ENCODE measurements at places on chromosomes 13 and 19.
A peak's percentile ranks its signal among the peaks of the same experiment; 100 is the strongest.

DNA sequence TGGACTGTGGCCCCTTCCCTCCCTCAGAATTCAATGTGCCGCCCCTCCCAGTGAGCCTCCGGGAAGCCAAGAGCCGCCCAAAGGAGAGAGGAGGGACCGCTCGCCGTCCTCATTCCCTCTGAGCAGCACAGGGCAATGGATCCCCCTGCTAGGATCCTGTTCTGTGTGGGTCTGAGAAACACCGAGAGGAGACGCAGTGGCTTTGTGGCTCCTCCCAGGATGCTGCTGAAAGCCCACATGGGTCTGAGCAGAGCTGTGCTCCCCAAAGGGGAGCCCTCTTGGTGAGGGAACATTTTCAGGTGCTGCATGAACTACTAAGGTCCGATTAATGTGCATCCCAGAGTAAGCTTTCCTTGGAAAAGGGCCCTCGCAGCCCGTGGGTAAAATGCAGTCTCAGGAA, 30.4 kb downstream of the DHRS12 start:
- DNase-seq = no peak

DNA sequence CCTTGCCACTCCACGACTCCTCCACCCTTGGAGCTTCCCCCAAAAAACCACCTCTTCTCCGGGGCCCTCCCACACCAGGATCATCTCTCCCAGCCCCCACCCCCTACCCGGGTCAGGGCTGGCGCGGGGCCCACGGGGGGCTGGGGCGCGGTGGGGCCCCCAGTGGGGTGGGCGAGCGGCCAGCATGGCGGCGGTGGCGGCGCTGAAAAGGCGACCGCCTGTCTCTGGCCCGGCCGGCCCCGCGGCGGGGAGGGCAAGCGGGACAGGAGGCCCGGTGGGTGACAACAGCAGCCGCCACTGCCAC, 850 bp downstream of the DYRK1B start:
- no peak for DNase-seq

GRCh38 chr19:31532034-31532433, 182.8 kb upstream of the TSHZ3 start:
- DNase-seq = no peak

DNA sequence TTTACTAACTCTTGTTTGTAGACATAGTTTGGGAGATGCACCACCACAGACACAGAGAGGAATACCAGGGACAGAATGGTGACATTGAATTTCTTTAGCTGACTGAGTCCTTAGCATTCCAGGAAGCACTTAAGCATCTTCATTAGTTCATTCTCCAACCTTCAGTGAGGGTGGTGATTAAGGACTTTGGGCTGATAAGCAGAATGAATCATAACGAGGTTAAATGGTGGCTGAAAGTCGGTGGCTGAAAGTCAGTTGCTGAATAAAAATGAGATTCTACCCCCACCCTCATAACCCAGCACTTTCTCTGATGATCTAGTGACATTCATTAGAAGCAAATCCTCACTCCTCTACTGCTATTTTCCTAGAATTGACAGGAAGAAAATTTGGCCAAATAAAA, 10.6 kb downstream of the PCDH8 start:
- no peak for DNase-seq

GRCh38 chr13:41821238-41821594, 139.7 kb downstream of the VWA8 start:
- no peak for DNase-seq

GRCh38 chr13:21060338-21061028, 903 bp downstream of the LATS2 start:
- DNase-seq = no peak

DNA sequence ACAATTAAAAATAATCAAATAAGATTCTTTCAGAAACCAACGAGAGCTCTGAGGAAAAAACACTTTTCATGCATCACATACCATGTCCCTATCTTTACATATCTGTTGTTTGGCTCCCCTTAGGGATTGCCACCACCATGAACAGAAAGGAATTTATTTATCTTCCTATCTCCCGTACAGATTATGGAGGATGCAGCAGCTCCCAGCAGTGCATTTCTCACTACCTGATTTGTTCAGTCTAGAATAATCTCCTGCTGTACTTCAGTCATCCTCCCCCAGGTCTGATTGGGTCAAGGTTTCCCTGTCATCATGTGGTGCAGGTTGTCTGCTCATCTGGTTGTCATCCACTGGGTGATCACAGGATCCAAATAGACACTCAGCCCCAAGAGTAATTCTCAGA, 451.3 kb downstream of the OXGR1 start:
- no peak for DNase-seq

DNA sequence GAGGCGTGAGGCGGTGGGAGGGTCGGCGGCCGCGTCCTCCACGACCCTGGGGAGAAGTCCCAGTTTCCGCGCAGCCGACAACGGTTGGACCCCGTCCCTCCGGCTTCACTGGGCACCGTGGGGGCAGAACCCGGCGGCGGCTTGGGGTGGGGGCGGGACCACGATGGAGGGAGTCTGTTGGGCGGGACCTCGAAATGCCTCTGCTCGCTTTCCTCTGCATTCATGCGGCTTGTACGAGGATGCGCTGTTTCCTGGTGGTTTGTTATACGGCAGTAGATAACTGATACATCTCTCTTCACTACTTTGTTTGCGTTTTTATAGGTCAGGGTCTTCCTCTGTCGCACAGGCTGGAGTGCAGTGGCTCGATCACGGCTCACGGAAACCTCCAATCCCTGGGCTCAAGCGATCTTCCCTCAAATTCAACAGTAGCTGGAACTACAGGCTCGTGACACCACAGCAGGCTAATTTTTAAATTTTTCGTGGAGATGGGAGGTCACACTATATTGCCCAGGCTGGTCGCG, 24.6 kb upstream of the ZNF846 start:
- peak; percentile 35 for DNase-seq

GRCh38 chr13:112634102-112634501, 46.1 kb upstream of the TUBGCP3 start:
- no peak for DNase-seq

DNA sequence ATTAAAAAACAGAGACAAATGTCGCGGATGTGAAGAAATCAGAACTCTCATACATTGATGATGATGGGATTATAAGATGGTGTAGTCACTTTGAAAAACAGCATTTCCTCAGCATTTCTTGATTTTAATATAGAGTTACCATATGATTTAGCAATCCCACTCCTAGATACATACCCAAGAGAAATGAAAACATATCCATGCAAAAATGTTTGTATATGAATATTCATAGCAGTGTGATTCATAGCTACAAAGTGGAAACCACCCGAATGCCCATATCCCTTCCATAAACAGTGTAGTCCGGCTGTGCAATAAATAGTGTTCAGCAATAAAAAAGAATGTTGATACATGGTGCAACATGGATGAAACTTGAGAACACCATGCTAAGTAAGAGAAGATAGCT, 44.6 kb downstream of the DPY19L3 start:
- no peak for DNase-seq

- DNase-seq = no peak
Observed at GRCh38 chr19:39736088-39736487, 1.7 kb downstream of the CLC start.

GRCh38 chr19:48968813-48969218, 3.7 kb downstream of the FTL start:
- no peak for DNase-seq

- DNase-seq = peak; percentile 97
Observed at GRCh38 chr19:35740423-35741202, 1.6 kb downstream of the IGFLR1 start.

GRCh38 chr13:34502011-34502410, 440.1 kb upstream of the NBEA start:
- no peak for DNase-seq

- no peak for DNase-seq
Observed at GRCh38 chr13:31923134-31923763, 108.3 kb upstream of the FRY start.

GRCh38 chr13:36885901-36886300, 34.1 kb downstream of the SMAD9 start:
- DNase-seq = no peak

GRCh38 chr19:11375143-11375948, 880 bp downstream of the SWSAP1 start:
- DNase-seq = peak; percentile 60

DNA sequence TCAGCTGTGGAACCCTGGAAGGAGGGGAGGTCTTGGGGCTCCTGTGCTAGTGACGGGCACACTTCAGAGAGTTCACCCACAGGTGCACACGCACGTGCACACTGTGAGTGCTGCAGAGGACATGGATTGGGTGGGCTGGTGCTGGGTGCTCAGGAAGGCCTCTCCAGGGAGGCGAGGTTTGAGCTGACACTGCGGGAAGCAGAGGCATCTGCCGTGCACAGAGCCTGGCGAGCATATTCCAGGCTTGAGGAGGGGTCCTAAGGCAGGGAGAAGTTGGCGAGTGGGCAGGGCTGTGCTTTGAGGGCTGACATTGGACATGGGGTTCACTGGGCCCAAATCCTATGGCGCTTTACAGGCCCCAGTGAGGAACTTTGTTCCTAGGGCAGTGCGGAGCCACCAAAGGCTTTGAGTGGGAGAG, 25.6 kb downstream of the CCDC8 start:
- DNase-seq = no peak

GRCh38 chr19:10555610-10555973, 10.2 kb downstream of the KRI1 start:
- no peak for DNase-seq

DNA sequence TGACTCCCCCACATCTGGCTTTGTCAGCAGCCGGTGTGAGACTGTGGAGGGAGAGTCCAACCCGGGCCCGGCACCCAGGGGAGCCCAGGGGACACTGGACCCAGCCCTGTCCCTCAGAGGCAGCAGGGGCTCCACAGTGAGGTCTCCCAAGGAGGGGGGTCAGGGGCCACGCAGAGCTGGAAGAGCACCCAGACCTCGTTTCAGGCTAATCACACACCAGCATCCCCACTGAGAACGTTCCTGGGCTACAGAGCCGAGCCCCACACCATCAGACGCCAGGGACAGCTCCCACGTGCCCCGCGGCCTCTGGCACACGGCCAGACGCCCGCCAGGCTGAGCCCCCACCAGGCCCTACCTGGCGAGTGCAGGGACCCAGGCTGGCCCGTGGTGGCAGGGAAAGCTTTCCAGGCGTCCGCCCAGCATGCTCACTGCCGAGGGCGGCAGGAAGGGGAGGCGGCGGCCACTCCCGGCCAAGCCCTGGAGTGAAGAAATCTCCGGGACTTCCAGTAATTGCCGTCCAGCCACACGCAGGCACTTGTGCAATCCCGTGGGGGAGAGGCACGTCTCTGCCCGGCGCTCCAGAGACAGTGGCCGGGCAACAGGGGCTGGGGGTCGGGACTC, 19.2 kb downstream of the SBNO2 start:
- no peak for DNase-seq

- DNase-seq = no peak
Observed at GRCh38 chr13:96071504-96071903, 18.3 kb upstream of the UGGT2 start.

- DNase-seq = no peak
Observed at GRCh38 chr13:90276216-90276615, 1071.3 kb upstream of the MIR17HG start.

- no peak for DNase-seq
Observed at GRCh38 chr13:22095794-22096193, 424.9 kb downstream of the FGF9 start.

GRCh38 chr19:1859331-1859781, 4.0 kb downstream of the KLF16 start:
- DNase-seq = no peak

- peak; percentile 59 for DNase-seq
Observed at GRCh38 chr19:35718345-35719041, 690 bp downstream of the KMT2B start.

DNA sequence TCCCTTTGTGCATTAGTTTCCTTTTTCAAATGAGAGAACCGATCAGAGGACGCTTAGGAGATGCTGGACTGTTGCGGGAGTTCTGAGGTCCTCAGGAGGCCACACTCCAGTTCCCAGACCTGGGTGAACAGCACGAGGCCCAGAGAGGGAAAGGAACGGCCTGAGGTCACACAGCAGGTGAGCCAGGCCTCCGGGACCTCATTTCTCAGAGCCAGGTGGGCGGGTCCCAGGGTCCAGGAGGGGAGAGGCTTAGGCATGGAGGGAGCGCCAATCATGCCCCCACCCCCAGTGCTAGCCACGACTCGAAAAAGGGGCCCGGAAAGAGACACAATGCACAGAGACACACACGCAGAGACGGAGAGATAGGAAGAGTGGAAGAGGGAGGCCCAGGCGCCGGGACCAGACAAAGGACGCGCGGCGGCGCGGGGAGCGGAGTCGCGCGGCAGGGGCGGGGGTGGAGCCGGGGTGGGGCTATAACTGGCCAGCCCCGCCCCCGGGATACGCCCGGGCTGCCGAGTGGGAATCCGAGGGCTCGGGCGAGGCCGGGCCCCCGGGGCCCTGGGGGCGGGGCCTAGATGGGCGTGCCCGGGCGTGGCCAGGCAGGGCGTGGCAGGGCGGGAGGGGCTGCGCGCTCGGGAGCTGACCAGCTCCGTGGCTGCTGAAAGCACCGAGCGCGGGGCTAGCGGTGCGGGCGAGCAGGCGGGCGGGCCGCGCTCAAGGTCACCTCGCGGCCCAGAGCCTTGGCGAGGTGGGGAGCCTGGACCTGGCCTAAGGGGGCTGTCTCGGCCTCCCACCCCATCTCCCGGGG, 1.6 kb downstream of the ELAVL3 start:
- peak; percentile 21 for DNase-seq

DNA sequence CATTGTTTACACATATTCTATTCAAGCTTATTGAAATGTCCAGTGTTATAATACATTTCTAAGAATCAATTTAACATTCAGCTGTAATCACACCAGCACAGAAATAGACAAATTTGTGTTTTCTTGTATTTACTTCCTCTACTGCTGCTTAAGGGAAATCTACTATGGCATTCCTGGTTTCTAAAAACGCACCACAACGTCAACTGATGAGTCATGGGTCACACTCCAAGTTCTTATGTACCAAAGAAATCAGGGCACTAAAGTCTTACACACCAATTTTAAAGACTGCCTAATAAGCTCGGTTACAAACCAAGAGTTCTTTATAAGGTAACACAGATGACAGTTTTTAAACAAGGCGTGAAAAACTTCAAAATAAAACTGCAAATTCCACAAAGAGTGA, 13.2 kb downstream of the LNX2 start:
- no peak for DNase-seq

DNA sequence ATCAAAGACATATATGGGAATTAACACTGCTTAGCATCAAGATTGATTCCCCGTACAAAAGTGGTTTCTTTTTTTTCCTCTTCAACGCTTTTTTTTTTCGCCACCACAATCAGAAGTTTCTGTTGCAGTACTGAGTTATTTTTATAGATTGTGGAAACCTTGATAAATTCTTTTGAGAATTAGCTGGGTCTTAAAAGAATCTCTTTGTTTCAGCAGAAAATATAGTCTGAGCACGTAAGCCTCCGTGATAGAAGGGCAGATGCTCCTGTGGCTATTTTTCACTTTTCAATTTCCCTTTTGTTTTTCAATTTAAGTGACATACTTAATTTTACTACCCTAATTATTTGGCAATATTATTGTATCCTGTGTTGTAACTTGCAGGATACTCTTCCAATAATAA, 531.8 kb downstream of the DCT start:
- no peak for DNase-seq

DNA sequence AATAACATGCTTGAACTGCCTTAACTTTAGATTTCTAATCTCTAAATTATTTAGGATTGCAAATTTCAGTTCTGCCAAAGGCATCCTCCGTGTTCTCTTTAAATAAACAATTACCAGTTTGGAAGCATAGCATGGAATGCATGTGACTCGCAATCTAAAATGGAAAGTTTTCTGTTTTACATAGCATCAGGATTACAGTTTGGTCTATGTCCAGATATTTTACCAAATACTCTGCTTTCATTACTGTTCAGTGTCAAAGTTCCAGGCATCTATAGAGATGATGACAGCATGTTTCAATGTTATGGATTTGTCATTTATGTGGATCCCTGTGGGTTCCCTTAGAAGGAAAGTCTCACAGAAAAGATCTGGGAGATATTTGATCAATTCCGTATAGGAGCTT, 16.8 kb downstream of the FLT1 start:
- no peak for DNase-seq
